KG1 (cell line): ENCODE measurements at places on chromosomes 11 and 22.

DNA sequence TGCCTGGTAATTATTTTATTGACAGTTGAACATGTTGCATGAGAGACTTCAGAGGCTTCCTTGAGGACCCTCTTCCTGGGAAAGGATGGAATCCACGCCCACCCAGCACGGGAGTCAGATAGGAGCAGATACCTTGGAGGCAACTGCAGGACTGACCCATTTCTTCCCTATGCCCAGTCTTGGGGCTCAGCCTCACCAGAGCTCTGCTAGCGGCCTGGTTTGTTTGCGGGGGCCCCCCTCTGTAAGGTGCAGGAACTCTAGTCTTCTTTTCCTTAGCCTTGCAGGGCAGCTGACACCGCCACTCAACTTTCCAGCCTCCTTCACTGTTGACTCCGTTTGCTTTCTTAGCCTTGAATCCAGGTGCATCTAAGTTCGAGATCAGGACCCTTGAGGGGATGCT lies 1032.8 kb downstream of the BRD1 start:
- no peak for DNase-seq

DNA sequence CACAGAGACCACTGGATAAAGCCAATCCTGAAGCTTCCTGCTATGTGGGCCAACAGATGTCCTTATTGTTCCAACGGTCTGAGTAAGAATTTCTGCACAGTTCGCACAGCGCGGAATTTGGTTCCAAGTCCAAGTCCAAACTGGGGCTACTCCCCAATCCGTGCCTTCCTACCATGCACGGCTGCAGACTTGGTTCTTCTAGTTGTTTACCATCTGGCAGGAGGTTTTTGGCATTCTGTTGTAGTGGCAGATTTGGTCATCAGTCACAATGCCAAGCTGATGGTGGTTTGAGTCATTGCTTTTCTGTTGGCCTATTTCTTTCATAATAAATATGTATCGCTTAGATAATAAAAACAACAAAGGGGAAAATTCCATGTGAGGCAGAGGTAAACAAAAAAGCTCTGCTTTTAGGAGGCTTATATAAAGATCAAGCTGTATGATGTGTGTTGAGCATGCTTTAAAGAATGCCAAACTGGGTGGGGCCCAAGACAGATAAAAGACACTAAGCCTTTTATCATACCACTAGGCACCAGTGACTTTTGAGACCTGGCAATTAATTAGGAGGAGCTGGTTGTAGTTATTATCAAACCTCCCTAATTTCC lies 52.5 kb upstream of the SYN3 start:
- DNase-seq = no peak

GRCh38 chr22:40241200-40241763 lies 63.6 kb downstream of the TNRC6B start:
- DNase-seq = no peak

DNA sequence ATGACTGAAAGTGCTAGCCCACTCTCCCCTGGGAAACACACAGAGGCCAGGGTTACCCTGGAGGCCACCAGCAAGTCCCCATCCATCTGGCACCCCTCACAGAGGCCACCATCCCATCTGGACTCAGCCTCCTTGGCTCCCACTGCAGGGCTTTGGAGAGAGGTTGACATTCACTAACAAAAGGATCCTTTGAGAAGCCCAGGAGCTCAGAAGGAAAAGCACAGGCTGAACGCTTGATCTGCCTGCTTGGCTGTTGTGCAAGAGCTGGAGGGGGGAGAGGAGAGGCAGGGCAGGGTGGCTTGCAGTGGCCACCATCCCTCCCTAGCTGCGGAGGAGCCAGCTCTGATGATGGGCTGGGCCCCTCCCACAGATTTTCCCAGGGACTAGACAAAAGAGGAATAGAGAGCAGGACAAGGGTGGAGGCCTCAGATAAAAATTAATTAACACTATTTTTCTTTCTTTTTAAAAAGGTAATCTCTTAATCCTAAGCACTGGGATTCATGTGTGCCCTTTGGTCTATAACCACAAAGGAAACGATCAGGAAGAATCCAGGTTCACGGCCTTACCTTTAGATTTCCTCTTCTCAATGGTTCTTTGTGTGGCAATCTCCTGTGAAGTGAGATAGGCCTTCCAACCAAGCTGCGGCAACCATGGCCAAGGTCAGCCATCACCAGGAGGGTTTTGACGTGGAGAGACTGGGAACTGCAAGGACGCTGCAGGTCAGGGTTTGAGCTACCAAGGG lies 154.7 kb downstream of the BARX2 start:
- DNase-seq = no peak

- DNase-seq = no peak
Observed at GRCh38 chr11:44467931-44468330, 97.5 kb upstream of the CD82 start.

GRCh38 chr11:29306527-29306926 lies 710.3 kb downstream of the KCNA4 start:
- DNase-seq = no peak

DNA sequence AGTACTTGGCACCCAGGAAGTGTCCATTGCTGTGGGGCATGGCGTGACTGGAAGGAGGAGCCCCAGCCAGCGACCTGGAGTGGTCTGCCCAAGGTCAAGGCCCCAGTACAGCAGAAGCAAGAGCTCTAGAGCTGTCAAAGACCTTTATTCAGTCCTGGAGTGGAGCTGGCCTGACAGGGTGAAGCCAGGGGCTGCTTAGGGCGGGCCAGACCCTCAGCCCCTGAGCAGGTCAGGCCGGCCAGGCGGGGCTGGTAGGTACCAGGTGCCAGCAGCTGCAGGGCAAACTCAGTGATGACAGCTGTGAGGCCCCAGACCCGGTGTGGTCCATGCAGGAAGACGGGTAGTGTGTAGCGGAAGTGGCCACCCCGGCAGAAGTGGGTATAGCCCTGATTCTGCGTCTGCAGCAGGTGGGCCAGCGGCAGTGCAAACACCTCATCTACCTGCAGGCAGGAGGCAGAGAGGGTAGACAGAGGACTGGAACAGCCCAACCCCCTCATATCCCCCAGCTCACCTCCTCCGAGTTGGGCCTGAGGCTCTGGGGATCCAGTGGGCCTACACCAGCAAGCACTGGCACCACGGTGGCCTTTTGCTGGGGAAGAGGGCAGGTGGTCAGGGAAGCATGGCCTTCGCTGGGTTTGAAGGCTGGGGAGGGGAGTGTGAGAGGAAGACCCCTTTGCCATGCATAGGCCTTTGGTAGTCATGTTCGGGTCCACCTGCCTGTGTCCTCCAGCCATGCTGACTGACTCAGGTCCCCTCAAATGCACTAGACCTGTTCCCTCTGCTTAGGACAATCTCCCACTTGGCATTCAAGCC lies 1.7 kb downstream of the NUDT8 start:
- no peak for DNase-seq

DNA sequence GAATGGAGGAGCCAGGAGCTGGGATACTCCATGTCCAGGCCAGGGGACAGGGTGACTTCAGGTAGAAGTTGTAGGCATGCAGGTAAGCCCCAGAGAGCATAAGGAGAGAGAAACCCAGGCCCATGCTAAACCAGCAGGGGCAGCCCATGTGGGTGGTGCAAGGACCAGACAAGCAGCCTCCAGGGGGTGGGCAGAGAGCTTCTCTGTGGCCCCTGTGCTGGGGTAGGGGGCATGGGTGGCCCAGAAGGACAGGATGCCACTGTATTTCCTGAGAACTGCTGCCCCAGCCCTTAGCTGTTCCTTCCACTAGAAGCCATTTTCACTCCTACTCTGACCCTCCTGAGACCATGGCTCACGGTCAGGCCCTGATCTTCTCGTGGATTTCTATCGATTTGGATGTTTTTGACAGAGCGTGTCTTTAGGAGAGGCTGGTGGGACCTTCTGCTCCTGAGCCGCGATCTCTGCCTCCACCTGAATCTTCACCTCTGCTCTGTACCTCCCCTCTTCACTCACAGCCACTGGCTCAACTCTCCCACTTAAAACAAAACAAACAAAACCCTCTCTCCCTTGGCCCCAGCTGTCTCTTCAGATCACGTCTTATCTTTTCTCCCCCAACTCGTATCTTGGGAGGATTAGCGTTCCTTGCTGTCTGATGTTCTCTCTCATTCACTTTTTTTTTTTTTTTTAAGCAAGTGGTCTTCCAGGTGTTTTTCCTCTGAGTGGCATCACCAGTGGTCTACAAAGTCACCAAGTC lies 112.2 kb downstream of the NECTIN1 start:
- no peak for DNase-seq

DNA sequence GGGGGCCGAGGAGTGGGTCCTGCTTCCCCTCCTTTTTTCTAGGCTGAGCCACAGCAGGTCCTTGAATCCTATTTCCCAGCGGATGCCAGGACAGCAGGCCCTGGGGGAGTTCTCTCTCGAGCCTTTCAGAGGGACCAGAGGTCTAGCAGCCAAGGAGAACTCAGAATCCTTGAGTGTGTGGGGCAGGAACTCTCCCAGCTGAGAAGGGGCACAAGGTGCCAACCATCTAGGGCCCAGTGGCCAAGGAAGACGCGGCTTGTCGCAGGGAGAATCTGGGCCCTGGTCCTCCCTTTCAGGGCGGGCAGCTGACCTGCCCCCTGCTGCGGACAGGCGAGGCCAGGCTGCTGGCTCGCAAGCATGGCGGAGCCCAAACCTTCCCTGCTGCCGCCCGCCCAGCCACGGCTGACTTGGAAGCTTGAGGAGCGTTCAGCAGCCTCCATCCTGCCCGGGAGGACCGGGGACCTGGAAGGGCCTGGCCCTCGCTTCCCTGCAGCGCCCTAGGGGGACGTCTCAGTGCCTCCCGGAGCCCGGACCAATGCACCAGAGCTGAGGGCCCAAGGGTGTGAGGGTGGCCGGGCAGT lies 972 bp upstream of the TSSC4 start:
- no peak for DNase-seq

GRCh38 chr11:73314117-73314961 lies 6.3 kb downstream of the ARHGEF17 start:
- no peak for DNase-seq

GRCh38 chr11:606245-606644 lies 9.5 kb downstream of the IRF7 start:
- DNase-seq = no peak

DNA sequence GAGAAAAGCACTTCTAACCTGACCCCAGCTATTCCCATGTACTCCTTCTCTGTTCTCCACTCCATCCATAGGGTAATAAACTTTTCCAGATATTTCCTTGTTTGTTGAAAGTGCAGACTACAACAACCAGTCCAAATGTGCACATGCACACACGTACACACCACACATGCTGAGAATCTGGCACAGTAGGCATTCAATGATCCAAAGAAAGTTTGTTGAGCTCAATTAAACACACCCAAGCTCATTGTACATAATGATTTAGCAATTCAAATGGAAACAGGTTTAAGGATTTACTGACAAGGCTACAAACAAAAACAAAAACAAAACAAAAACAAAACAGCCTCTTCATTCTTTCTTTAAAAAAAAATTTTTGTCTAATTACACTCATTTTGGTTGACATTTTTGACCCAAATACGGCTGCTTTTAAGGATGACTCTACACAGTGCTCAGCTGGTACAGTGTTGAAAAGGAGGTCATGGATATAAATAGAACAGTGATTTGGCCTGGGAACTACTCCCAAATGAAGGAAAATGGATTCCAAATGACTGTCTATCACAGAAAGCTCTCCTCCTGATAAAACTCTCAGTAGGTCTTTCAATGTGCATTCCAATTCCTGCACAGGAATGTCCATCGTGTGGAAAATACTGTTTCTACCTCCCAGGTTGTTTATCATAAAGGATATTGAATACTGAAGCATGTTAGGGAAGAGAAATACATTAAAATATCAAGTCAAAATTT lies 232.2 kb downstream of the GUCY1A2 start:
- no peak for DNase-seq

DNA sequence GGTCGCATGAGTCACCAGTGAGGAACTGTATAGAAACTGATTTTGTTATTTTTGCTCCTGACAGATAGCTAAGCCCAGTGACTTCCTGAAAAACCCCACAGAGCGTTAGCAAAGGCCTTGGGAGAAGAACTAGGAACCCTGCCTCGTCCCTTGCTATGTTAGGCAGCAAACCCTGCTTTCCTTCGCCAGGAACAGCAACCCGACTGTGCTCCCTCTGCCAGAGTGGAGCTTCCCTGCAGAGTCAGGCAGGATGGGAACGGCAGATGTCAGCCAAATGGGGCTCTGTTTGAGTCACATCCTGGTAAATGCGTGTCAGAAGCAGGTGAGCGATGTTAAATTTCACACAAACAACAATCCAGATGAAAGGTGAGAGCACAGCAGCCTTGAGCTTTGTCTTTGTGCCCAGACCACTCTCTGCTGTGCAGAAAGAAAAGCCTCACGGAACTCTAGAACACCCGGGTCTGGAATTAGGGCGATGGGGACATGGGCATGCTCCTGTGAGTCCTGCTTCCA lies 186.6 kb downstream of the ADAMTS15 start:
- no peak for DNase-seq

DNA sequence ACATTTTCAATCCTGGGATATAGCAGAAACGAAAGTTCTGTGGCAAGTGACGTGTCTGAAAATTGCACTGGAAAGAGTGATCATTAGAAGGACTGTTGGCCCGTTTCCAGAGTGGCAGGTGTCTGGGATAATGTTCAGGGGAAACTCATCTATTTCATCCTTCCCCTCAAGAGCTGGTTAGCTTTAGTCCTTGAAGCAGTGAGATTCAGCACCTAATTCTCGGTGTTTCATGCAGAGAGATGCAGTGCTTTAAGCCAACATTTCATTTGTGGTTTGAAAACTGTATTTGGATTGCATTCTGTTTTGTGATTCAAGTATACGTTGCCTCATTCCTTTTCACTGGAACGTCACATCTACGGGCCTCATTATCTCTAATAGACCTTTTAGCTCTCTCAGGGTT lies 205.0 kb upstream of the RAG2 start:
- no peak for DNase-seq

DNA sequence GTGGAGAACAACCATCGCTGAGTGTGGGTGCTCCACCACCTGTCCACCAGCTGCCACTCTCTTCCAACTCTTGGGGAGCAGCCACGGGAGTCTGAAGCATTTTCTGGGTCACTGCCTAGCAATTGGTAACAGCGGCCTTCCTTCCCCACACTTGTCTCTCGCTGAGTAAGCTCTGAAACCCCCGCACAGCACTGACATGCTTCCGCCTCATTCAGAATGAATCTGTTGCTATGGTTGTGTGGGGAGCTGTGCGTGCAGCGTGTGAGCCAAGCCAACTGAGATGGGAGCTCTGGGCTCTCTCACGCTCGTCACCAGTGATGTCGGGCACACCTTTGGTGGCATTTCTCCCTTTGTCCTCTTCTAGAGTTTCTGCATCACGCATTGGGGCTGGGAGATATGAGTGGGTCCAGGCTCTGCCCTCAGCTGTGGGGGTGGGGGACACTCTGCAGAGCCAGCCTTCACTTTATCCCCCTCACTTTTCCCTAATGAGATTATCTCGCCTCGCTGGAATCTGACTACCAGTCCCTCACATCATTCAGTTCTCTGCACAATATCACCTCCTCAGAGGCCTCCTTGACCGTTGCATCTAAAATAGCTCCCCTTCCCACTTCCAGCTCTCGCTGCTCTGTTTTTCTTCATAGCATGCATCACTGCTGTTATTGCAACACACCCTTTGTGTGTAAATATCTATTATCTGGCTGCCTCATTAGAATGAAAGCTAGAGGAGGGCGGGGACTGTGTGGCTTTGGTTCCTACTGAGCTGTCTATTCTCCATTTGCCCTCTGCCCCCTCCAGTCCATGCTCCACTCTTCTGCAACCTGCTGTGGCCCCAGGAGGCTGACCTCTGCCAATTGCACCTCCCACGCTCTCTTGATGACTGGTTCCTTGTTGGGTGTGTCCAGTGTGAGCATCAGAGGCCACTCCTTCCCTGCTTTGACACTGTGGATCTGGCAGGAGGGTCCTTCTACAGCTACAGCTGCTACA lies 569.9 kb upstream of the CADM1 start:
- no peak for DNase-seq
